Stimulated activated CD4-positive, alpha-beta T cell treated with anti-CD3 and anti-CD28 coated beads, TNF-alpha, amount 100 ng/mL, for 1 hour (primary cell): ENCODE measurements at places on chromosomes 2 and 18.

DNA sequence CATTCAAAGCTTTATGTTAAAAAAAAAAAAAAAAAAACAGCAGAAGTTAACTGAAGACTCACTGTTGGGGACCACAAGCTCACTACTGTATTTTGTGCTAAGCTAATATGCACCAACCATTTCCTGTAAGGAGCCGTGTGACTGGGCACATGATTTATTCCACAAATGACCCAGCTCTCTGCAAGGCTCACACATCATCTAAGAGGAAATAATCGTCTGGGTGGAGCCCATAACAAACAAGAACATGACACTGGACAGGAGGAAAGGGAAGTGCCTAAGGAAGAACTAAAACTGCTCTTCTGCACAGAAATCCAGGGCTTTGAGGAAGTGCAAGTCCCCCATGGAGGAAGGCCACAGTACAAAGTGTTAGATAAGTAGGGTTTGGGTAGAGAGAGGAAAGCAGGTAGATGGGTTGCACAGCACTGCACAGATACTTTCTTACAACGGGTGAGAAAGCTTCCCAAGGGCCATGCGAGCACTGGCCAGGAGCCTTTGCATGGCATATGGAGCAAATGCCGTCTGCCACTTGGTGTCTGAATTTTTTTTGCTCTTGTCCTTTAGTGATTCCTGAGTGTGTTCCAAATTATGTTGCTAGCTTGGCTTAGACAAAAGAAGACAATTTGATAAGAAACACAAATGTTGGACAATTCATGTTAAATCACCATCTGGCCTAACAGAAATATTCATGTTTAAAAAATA is 24.4 kb downstream of the NFE2L2 start:
- no peak for DNase-seq

DNA sequence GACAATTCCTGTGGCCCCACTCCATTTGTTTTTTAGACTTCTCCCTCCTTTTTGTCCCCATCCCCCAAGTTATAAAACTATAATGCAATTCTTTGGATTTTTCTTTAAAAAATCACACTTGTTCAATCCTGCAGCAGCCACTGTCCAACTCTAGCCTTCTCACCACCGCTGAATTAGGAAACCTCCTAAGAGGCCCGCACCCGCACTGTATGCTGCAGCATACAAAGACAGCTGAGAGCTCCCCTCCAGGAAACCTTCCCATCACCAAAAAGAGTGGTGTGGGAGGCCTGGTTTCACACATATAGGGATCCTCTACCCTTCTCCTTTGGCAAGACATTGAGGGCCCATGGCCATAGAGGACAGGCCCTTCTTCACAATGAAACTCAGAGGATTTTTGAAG is 2.9 kb downstream of the PCGF1 start:
- no peak for DNase-seq

DNA sequence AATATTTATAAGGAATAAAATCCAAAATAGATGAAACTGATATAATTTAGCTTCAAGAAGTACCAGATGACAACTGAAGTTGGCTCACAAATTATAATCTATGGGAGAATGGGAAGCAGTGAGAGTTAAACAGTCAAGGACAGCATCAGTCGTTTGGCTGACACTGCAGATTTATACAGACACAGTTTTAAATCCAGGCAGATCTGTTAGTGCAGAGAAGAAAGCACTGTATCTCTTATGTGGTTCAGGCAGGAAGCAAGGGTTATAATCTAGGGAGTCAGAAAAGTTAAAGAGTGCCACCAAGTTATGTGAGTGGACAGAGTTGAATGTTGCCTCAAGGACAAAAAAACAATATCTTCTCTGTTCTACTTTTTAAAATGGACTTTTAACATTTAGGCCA is 880.2 kb downstream of the TSN start:
- no peak for DNase-seq

DNA sequence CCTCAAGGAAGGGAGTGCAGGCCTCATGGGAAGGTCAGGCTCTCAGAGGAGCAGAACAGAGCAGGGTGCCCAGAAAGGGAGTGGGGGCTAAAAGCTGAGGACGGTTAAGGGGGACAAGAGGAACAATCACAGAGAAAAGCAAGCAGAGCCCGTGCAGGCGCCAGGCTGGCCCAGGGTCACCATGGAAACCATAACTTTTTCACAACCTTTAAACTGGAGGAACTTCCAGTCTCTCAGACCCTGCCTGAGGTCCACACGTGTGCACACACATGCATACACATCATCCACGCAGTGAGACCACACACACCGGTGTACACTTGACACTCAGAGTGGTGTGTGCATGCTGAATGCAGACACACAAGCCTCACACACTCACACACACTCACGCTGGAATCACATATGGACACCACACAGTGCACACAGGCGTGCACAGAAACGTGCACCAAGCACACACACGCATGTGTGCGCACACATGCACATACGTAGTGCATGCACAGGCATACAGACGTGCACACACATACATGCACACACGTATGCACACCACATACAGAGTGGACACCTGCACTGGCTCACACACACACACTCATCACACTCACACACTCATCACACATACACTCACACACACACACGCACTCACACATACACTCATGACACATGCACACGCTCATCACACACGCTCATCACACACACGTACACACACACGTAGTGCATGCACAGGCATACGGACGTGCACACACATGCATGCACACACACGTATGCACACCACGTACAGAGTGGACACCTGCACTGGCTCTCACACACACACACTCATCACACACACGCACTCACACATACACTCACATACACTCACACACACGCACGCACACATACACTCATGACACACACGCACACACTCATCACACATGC is 37.2 kb upstream of the SNED1 start:
- no peak for DNase-seq

DNA sequence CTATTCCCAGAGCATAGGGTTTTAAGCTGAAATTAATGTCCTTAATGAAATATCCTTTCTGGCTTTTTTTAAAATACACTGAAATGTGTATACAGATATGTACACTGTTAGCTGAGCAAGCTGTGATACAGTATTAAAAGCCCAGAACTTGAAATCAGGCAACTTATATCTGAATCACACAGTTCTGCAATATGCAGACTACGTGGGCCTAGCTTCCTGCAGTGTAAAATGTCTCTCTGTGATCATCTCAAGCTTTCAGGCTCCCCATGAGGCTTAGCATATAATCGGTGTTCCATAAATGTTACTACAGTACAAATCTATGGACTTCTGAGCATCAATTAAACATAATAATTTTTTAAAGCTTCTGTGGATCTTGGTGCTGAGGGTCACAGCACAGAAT is 8.2 kb downstream of the FBXO15 start:
- DNase-seq: no peak

GRCh38 chr2:103169861-103170260 is 408.0 kb downstream of the TMEM182 start:
- no peak for DNase-seq

GRCh38 chr2:235851828-235852525 is 316.2 kb downstream of the GBX2 start:
- DNase-seq: no peak

GRCh38 chr2:128199141-128199540 is 108.1 kb downstream of the UGGT1 start:
- no peak for DNase-seq

DNA sequence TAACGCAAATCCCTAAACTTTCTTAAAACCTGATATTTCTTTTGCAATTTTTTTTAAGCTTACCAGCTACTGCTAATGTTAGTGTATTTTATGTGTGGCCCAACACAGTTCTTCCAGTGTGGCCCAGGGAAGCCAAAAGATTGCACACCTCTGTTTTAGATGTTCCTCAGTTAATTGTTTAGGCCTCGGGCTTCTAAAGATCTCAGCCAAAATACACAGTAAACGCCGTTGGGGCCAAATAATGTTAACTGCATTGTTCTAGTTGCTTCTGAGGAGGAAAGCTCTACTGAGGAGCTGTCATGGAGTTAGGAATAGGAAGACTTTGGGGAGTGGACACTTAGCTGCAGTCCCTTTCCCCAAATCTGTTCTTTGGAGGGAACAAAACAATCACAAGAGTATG is 2.0 kb downstream of the HSPE1 start:
- no peak for DNase-seq

GRCh38 chr2:46147626-46148368 is 149.4 kb upstream of the EPAS1 start:
- no peak for DNase-seq

DNA sequence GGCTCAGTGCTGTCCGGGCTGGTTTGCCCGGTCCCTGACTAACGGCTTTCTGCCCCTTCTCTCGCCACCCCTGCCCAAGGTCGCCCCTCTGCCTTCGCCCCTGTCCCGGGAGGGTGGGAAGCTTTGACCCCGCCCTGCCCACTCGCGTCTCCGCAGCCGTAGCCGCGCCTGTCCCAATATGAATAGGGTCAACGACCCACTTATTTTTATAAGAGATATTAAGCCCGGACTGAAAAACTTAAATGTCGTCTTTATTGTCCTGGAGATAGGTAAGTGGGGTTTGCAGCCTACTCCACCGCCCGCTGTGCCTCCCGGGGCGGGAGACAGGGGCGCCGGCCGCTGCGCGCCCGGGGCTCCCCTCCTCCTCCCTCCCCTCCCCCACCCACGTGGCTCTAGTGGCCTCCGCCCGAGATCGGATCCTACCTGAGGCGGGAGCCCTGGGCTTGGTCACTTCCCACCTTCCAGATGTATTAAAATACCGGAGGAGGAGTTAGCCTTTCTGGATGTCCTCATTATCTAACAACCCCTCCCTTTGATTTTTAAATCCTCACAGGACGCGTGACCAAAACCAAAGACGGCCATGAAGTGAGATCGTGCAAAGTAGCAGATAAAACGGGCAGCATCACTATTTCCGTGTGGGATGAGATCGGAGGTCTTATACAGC is 633 bp downstream of the NABP1 start:
- peak; percentile 67 for DNase-seq

GRCh38 chr2:16325016-16325975 is 340.3 kb downstream of the CYRIA start:
- DNase-seq: no peak

DNA sequence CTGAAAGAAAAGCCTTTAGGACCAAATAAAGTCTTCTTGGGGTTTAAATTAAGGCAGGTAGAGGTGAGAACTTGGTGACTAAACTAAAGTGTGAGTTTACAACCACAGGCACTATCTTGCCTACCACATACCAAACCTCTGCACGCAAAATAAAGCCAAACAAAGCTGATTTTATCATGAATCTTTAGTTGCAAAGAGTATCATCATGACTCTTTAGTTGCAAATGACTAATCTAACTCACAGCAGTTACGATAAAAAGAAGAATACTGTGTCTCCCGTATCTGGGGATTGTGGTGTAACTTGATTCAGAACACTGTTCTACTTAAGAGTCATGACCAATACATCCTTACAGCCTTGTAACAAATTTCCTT is 11.2 kb downstream of the CFAP210 start:
- no peak for DNase-seq

DNA sequence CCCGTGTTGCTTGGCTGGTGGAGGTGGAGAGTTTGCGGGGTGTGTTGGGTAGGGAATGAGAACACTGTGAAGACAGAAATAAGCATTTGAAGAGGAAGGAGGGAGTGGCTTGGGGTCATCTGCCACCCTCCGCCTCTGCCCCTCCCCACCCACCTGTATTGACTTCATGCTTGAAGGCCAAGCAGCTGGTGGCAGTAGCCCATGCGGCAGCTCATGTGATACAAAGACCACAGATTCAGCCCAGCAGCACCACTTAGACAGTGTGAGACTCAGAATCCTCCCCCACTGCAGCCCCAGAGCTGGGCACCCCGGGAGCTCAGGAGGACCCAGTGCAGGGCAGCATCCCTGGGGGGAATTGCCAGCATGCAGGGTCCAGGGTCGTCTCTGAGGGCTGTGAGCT is 15.4 kb downstream of the NPPC start:
- no peak for DNase-seq

- no peak for DNase-seq
Measured at GRCh38 chr2:134448650-134449049, 194.8 kb downstream of the MGAT5 start.

- no peak for DNase-seq
Measured at GRCh38 chr2:11527001-11527400, 6.8 kb upstream of the GREB1 start.

DNA sequence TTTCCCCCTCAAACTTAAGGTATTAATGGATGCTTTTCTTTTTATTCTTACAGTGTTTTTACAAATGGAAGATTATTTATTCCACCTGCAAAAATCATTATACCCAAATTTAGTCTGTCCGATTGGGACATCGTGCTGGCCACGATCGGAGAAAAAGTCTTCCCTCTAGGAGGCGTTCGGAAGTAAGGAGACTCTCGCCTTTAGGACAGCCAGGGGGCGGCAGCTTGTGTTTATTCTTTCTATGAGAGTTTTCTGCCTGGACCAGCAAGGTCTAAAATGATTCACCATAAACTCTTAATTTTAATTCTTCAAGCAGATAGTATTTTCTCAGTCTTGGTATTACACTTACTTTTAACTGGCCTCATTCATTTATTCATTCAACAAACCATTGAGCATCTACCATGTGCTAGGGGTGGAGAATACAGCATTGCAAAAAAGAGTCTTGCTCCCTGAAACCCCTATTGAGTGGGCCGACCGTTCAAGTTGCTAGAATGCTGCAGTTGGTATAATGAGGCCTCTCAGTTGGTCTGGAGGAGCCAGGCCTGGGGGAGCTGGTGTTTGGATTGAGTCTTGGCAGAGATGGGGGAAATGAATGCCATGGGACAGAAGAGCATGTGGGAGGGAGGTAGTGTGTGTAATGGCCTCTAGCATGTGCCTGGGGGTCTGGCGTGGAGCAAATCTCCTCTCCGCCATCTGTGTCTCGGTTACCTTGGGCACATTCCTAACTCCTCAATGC is 38.7 kb downstream of the DCDC2C start:
- DNase-seq: no peak

DNA sequence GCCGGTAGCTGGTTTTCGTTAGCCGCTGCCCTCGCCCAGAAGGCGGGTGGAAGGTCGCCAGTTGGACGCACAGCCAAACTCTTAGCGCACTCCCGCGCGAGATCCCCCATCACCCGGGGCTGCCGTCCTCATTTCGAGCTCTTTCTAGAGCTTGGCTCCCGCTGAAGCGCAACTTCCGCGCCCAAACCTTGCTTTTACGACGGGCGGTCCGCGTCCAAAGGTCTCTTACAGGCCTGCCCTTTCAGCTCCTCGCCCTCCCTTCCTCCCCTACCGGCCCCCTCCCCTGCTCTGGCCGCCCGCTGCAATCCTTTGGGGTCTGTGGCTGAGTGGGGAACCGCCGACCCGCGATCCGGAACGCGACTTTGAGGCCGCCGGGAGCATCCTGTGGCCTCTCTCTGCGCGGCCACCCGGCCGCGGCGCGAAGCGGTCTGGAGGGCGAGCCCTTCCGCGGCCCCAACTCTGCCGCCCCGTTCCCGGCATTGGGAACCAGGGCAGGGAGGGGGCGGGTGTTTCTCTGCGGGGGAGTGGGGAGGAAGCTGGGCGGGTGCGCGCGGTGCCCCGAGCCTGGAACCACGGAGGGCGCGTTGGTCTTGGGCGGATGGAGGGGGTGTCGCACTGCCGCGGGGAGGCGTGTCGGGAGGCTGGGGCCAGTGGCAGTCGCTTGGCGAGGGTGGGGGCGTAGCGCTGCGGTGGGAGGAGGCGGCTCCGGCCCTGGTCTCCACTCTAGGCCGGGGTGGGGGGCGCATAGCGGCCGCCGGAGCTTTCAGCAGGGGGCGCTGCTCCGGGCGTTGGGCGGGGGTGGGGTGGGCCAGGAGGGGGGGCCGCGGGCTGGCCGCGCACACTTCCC is at the start of gene GDF7:
Gene GDF7 (plus strand): TSS at position 841 of the 847 bp plus-strand sequence. CDS start 96 bp downstream, outside the sequence.
- no peak for DNase-seq
